ENCODE measurements at places on chromosomes 16 and 17.

- DNase-seq: no peak
Measured at GRCh38 chr16:46720619-46721018, 27.5 kb downstream of the MYLK3 start.

- no peak for DNase-seq
Measured at GRCh38 chr16:53629151-53629550, 74.5 kb downstream of the RPGRIP1L start.

DNA sequence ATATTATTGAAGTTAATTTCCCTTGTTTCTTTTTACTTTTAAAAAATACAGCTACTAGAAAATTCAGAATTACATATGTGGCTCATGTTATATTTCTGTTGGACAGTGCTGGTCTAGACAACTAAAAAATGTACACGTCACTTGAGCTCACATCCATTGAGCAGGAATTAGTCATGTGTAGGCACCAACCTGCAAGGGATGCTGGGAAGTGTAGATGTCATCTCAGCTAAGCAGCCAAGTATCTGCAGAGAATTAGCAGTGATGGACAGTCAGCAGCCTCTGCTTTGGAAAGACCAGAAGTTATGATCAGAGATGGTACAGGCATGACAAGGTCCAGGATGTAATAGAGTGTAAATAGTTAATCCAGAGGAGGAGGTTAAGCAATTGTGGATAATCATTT is 87.1 kb upstream of the HS3ST2 start:
- DNase-seq: no peak

DNA sequence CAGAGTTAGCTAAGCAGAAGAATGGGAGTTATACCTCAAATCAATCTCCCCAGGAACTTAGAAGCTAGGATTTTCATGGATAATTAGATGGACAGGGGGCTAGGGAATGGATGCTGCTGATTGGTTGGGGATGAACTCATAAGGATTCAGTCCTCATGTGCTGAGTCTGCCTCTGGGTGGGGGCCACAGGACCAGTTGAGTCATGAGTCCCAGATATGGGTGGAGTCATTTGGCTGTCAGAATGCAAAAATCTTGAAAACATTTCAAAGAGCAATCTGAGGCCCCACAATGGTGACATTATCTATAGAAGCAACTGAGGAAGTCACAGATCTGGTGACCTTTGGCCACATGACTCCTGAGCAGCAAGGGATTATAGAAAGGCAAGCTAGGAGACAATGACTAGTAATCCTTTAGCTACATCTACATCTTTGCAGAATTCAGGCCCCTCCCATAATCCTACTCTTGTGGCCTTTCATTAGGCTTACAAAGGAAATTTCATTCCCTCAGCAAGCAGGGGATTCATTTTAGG is 82.6 kb upstream of the CCL2 start:
- peak; percentile 68 for DNase-seq

GRCh38 chr16:83948914-83949723 is 3.9 kb upstream of the OSGIN1 start:
- DNase-seq: no peak

Measured in inflammatory macrophage (primary cell).